RPMI7951 (cell line): ENCODE measurements at places on chromosomes 12 and 14. TPM values are rescaled to one million over a fixed set of nuclear protein-coding genes. Genes with fewer than 3 reads are reported as not detected.

Gene LHX5
- total RNA-seq, result 0.12 TPM in 1 of 2 replicates, not detected in the other

DNA sequence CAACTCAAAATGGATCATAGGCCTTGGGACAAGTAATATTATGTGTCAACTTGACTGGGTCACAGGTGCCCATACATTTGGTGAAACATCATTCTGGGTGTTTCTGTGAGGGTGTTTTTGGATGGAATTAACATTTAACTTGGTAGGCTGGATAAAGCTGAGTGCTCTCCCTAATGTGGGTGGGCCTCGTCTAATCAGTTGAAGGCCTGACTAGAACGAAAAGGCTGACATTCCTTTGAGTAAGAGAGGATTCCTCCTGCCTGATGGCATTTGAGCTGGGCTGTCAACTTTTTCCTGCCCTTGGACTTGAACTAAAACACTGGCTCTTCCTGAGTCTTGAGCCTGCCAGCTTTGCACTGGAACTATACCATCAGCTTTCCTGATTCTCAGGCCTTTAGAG lies 93.4 kb upstream of the ESRRB start:
- no peak for DNase-seq

Gene RD3L
- total RNA-seq, result not detected in 2 replicates

DNA sequence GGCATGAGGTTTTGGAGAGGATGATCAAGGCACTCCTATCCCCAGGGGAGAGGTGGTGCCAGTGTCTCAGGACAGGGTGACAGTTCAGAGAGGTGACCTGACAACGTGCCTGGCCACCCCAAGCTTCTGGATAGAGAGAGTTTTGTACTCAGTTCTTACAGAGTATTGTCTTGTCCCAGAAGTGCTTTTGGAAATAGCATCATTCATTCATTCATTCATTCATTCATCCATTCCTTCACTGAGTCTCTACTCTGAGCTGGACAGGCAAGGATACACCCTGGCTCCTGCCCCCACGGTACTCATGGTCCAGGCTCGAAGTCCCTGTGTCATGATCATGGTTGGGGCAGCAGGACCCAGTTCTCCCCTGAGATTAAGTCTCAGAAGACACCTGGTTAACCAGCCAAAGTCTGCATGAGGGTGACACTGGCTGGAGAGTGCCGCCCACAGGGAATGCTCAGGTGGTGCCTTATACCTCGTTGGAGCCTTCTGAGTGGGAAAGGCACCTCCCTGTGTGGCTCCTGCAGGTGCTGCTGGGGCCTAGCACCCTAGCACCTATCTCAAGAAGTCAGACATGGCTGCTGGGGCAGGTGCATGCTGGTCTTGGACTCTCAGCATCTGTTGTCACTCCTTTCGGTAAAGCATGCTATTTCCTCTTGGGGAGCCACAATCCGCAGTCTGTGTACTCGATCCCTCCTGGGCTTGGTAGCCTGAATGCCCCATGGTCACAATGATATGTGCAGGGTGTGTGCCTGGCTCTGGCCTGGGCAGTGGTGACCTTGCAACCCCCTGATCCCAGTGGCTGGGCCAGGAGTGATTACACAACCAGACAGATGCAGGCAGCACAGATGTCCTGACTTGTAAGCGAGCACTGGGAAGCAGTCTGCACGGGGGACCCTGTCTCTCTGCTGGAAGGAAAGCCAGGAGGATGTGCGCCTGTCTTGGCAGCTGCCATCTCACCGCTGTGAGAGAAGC lies 57.8 kb downstream of the C14orf132 start:
- DNase-seq, result no peak

Gene MYF6
- total RNA-seq, result not detected in 2 replicates

Gene AKAP6
- 1.6 and 3.0 TPM in 2 replicates for total RNA-seq

DNA sequence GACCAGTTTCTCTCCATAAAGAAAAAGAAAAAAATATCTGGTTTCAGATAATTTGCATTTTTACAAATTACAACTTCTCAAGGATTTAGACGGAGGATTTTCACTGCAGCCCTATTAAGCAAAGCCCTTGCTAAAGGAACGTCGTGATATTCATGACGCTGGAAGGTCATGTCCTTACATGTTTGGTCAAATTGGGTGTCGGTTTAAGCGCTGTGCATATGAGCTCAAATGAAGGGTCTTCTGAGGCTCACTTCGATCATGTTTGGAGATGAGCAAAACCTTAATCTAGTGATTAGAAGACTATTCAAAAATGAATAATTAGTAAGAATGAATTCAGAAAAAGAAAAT lies 67.3 kb upstream of the USP15 start:
- DNase-seq, result no peak

DNA sequence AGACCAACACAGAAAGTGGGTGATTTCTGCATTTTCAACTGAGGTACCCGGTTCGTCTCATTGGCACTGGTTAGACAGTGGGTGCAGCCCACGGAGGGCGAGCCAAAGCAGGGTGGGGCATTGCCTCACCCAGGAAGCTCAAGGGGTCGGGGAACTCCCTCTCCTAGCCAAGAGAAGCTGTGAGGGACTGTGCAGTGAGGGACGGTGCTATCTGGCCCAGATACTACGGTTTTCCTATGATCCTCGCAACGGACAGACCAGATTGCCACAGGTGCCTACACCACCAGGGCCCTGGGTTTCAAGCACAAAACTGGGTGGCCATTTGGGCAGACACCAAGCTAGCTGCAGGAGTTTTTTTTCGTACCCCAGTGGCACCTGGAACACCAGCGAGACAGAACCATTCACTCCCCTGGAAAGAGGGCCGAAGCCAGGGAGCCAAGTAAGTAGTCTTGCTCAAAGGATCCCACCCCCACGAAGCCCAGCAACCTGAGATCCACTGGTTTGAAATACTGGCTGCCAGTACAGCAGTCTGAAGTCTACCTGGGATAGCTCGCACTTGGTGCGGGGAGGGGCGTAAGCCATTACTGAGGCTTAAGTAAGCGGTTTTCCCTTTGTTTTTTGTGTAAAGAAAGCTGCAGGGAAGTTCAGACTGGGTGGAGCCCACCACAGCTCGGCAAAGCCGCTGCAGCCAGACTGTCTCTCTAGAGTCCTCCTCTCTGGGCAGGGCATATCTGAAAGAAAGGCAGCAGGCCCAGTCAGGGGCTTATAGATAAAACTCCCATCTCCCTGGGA lies 25.5 kb upstream of the NAA30 start:
- DNase-seq, result no peak

Gene CCDC175
- not detected in 2 replicates for total RNA-seq

- no peak for DNase-seq
These were observed 83.0 kb upstream of the FZD10 start for GRCh38 chr12:130079279-130079678.

DNA sequence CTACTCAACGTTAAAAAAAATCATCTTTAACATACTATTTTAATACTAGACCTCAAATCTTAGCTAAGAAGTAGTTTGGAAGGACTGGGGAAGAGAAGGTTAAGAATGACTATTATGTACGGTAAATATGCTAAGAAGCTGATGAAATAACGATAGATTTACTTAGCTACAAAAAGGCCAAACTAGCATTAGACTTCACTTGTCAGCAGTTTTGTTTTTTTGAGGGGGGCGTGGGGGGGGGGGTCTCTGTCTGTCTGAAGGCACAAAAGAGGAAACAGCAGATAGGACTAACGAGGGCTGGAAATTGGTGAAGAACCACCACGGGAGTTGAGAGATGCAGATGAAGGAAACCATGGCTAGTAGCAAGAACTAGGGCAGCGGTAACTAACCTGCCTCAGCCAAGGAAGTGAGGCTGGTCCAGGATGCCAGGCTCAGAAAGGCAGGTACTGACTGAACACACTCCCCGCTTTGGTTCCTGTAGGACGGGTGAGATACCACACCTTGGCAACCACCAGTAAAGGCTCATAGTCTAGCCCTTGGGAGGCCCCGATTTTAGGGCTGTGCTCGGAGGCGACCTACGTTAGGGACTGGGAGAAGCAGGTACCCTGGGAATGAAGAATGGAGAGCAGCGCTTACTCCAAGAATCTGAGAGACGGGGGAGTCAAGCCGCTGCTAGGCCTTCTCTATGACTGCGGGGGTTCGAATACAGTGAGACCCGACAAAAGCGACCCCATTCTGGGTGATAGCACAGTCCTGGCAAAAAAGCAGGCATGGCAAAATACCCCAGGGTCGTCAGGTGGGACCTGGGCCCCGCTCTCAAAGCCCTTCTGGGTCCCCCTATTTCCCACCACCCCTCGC lies 675 bp downstream of the NEDD8 start:
- DNase-seq, result no peak

- no peak for DNase-seq
These were observed 888 bp upstream of the EEA1 start for GRCh38 chr12:92929983-92930382.

Gene KLRB1
- total RNA-seq, result not detected in 2 replicates

Gene FOXN4
- not detected in 2 replicates for total RNA-seq

Gene PROX2
- not detected in 2 replicates for total RNA-seq

DNA sequence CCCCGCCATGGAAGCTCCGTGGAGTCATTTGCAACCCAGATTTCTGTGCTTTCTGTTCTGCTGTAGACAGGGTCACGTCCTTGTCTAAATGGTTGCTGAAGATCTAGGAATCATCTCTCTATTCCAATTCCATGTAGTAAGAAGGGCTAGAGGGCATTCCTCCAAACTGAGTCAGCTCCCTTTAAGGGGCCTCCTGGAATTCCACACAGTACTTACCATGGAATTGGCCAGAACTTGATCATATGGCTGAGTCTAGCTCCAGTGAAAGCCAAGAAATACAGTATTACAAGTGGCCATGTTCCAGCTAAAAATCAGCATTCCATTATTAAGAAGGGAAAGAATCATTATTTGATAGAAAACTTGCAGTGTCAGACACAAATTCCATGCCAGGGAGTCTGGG lies 171.9 kb downstream of the PRKCH start:
- peak; percentile 91 for DNase-seq

DNA sequence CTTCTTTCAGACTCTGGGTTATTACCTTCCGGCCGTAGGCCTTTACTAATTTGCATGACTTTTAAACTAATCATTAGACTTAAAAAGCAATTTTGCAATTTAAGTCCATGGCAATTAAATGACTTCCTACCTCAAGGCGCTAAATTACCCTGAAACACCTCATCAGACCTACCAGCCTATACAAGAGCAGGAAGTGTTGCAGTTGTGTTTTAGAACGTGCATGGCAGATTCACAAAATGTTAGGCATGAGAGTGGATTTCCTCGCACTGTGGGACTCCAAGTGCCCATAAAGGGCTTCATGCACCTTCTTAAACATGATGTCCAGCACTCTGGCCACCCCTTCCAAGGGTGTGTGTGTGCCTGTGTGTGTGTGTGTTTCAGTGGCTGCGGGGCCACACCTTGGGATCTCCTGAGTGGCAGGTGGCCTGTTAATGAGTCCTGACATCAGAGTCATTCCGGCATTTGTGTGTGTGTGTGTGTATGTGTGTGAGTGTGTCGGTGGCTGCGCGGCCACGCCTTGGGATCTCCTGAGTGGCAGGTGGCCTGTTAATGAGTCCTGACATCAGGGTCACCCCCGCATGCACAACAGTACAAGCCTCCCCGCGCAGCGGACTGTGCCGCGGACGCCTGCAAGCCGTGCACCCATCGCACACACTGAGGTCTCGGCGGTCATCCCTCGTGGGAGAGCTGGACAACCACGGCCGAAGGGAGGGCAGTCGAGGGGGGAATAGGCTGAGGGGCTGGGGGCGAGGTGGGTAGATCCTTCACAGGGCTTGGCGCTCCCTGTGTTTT lies 900 bp downstream of the C2CD5 start:
- DNase-seq, result peak; percentile 24

DNA sequence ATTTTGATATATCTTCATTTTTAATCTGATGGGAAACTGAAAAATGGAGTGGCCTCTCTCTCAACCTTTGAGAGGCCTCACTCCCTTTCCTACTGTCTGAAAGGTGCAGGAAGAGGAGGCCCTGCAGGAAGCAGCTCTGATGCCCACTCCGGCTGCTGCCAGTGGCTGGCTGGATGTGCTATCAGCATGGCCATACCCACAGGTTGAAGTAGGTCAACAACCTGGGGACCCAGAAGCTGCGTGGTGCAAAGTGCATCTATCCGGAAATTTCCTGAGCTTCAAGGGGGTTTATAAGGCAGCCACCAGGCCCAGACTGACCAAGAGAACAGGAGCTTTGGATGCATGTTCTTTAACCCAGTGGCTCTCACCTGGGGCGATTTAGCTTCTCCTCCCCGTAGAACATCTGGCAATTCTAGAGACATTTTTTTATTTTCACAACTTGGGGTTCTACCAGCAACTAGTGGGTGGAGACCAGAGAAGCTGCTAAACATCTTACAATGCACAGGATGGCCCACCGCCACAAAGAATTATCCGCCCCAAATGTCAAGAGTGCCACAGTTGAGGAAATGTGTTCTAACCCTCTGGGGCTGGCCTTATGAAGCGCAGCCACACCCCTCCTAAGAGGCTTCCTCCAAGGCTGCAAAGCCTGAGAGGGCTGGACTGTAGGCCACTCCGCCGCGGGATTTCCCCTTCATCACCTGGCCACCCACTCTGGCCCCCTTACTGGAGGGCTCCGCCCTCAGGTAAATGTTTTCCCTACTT lies 8.2 kb upstream of the BATF start:
- DNase-seq, result no peak
